Stimulated activated CD4-positive, alpha-beta T cell treated with anti-CD3 and anti-CD28 coated beads, Interleukin-15, amount 100 ng/mL, for 48 hours (primary cell): ENCODE measurements at places on chromosomes 6 and 20.

DNA sequence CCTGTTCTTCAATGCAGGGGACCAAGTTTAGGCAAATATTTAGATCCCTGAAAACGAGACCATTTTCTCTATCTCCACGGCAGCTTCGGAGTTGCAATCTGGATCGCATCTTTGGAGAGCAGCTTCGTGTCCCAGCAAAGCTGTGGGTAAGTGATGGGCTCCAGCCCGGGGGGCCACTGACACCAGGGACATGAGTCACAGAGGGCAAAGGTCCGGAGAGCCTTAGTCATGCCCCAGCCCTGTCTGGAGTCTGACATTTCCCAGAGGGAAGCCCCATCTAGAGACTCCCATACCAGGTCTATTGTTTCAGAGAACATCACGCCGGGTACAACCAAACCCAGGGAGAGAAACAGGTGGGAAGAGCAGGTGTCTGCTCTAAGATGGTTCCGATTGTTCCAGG lies 95.9 kb downstream of the NFATC2 start:
- no peak for DNase-seq

DNA sequence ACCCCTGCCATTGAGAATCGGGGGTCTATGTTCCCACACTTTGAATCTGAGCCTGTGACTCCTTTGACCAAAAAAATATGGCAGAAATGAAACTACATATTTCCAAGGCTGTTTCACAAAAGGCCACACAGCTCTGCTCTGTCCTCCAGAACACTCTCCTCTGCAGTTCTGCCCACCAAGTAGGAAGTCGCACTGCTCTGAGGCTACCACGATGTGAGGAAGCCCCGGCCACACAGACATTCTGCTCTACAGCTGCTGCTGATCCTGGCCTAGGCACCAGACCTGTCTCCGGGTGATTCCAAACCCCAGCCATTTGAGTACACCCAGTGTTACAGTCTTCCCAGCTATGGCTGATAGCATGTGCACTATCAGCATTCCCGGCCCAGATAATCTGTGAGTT lies 85.1 kb downstream of the LYRM4 start:
- no peak for DNase-seq

- DNase-seq: no peak
Measured at GRCh38 chr20:64044484-64045247, 4.8 kb downstream of the SOX18 start.

- DNase-seq: no peak
Measured at GRCh38 chr20:58742668-58743566, 50.3 kb downstream of the NPEPL1 start.

DNA sequence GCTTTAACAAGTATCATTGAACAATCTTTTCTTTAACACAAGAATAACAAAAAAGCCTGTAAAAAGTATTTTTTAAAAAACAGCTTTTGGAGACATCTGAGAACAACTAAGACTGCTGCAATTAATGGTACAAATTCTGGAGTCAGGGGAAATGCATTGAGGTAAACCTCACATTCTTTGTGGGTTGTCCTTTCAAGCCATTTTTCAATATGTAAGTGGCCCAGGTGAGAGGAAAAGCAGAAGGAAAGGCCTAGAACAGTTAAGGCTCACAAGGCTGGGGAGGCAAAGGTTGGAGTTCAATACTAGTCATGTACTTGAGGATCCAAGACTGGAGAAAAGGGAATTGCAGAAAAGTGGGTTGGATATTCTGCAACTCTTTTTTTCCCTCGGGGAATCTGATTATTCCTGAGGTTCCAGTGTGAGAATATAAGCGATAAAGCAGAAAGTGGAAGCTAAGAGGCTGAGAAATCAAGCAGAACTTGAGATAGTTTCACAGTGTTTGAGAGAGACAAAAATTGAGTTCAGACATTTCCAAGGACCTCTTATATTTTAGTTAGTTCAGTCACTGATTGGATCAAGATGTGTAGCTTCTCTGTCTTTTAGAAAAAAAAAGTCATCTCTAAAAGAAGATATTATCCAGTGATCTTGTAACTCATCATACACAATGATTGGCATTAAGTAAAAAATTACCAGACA lies 25.0 kb upstream of the TXLNB start:
- no peak for DNase-seq

DNA sequence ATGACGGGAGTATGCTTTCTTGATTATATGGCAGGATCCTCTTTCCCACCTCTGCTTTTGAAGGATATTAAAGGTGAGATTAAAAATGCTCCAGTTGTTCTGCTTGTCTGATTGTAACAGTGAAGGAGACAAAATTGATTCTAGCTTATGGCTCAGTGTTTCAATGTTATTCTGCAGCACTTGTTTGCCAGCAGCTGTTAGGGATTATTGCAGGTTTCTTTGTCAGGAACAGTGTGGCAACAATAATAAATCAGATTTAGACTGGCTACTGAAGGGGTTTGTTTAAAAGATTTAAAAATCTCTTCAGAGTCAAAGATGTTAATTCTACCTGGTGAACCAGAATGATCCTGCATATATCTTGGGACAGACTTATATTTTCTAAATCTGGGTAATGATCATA lies 126.9 kb downstream of the LAMA2 start:
- no peak for DNase-seq
